ENCODE measurements at places on chromosomes 16 and 17. TPM values are rescaled to one million over a fixed set of nuclear protein-coding genes. Genes with fewer than 3 reads are reported as not detected.
A peak's percentile ranks its signal among the peaks of the same experiment; 100 is the strongest.

The GPRC5C gene
- 10.0 TPM for total RNA-seq

The CHST4 gene
- not detected for total RNA-seq

The KRT25 gene
- total RNA-seq, result not detected

The HID1 gene
- 13.7 TPM for total RNA-seq

The C17orf100 gene
- 2.3 TPM for total RNA-seq

The KRT28 gene
- not detected for total RNA-seq

The CNTROB gene
- total RNA-seq, result 23.4 TPM

The TNRC6C gene
- total RNA-seq, result 23.9 TPM

DNA sequence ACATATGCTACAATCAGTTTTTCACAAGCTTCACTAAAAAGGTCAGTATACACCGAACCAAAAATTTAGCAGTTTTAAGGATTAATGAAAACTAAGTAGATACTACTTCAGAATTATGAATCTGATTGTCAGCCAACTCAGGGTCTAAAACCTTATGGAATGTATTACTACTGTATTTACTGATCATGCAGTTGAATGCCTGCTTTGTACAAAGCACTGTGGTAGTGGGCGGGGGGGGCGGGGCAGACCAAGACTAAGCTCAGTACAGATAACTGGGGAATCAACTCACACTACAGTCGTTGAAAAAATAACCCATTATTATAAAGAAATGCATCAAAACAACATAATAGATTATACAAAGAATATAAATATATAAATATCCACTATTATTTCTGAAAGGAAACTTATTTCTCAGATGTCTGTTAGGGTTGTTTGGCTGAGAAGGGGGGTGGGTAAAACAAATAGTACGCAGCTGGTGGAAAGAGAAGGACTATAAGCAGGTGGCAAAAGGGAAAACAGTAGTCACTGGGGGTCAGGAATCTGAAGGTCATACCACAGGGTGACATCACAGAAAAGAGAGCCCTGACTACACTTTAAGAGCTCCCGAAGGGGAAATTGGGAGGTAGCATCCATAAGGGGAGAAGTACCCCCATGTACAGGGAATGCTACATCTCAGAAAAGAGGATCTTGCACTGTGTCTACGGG, 109.4 kb upstream of the AXIN2 start:
- no peak for DNase-seq

DNA sequence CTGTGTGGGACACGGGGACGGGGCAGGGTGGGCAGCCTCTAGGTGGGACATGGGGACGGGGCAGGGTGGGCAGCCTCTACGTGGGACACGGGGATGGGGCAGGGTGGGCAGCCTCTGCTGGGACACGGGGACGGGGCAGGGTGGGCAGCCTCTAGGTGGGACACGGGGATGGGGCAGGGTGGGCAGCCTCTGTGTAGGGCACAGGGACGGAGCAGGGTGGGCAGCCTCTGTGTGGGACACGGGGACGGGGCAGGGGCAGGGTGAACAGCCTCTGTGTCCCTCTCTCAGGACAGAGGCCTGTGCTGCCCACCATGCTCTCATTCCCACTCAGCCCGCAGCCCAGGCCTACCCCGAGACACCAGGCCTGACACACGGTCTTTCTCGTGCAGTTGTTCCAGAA, 16.9 kb upstream of the MRPL38 start:
- DNase-seq, result no peak

DNA sequence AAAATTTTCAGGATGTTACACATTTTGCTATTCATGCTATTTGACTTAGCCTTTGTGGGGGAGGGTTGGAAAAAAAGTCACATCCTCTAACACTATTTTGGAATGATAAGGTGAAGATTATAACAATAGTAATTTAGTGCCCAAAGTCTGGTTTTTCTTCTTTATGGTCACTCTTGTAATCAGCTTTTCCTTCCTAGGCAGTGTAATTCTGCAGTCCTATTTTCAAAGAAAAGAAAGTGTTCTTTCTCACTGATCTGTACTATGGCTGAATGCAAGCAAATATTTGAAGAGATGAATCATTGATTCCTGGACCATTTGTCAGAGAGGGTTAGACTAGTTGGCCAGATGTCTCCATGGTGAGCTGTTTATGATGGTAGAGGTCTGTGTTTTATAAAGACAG, 8.4 kb downstream of the RSPRY1 start:
- DNase-seq, result no peak

GRCh38 chr17:34579017-34579946, at the start of gene TMEM132E:
TMEM132E (plus strand) TSS chr17:34579582; CDS start chr17:34581077, 1,495 bp downstream.
- peak; percentile 77 for DNase-seq

DNA sequence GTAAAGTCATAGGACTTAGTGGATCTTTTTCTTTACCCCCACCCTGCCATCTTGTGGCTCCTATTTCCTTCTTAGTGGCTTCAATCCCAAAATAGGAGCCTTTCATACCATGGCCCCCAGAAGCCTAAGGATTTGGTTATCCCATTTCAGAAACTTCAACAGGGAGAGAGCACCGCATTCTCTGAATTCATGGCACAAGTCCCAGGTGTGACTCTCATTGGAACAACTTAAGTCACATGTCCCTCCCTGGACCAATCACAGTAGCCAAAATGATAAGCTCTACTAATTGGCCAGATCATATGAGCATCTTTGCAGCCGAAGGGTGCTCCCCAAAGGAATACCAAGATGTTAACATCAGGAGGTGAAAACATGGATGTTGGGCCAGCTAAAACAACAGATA, 43.2 kb downstream of the AXIN2 start:
- DNase-seq, result no peak

DNA sequence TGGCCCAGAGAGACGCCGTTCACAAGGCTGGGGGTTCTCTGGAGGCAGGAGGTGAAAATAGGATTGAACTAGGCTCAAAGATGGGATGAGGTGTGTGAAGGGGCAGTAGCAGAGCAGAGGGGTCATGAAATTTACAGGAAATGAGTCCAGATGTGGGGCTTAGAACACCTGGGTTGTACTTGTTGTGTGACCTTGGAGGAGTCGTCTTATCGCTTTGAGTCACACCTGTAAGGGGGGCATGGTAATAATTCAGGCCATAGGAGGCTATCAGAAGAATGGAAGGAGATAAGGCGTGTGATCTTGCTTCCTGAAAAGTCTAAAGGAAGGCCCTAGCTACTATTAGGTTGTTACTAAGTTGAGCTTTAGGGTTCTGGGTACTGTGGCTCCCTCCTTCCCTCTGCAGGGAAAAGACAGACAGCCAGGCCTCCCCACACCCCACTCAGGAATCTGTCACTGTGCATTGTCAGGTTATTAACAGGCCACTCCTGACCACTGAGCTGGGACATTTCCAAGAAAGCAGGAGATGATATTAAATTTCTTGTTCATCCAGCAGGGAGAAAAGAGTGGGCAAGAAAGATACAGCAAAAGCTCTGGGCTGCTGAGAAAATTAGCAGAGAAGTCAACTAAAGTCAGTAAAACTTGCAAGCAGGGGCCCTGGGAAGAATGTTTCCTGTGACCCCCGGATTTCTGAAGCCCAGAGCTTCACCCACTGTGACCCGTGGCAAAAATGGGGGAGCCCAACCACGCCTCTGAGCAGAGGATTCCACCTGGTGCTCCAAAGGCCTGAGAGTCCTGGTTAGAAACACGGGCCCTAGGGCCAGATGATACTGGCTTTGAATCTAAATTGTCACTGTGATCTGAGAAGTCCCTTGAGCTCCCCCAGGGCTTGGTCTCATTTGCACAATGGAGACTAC, 6.0 kb upstream of the CDC42EP4 start:
- DNase-seq, result no peak

DNA sequence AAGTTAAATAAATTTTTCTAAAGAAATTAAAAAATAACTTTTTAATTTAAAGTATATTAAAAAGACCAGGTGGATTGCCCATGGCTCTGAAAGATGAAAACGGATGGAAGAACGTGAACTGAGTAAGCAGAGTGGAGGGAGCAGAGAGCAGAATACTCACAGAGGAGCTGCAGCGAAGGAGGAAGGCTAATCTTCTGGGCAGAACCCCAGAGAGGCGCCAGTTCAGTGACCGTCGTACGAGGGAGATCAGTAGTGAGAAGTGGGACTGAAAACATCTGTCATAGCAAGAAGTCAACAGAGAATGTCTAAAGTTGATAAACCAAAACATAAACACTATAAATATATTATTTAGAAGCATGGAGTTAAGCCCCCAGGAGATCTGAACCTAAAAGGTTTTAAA, 34.9 kb downstream of the UBE2G1 start:
- no peak for DNase-seq

GRCh38 chr16:58532414-58532813, 17.1 kb downstream of the SETD6 start:
- DNase-seq, result no peak

DNA sequence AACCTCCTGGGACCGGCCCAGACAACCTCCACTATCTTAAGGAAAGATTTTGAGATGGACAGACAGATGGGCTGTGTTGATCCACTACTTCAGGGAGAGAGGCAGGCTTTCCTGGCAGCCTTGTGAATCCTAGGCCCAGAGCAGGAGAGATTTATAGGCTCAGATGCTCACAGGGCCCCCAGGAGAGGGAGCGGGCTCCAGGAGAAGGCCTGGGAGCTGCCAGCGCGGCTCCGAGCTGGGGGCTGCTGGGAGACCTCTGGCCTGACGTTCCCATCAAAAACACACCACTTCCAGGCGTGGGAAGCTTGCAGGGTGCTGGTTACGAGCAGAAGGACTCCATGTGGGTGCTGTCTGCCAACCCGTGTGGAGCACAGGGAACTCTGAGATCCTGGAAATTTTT, 53.2 kb downstream of the MYH11 start:
- no peak for DNase-seq

GRCh38 chr17:11205659-11206058, 35.4 kb upstream of the SHISA6 start:
- DNase-seq, result no peak

DNA sequence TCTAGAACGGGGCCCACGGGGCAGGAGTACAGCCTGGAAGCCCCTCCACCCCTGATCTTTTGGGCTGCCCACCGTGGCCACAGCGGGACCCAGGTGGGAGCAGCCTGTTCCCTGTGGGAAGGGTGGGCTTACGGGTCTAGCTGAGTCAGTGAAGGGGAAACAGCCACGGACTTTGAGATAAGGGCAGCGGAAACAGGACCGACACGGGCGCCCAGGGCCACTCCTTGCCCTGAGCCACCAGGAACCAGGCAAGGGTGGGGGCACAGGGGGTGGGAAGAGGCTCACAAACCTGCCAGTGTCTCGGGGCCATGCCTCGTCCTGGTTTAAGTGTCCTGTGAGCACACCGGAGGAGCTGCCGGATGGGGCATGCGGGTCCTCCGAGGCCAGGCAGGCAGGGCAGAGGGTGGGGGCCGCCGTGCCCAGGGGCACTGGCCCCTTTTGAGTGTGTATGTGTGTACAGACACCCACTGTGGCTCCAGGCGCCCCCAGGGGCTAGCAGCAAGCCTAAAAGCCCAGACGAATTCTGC, 47.6 kb upstream of the PVALEF start:
- DNase-seq, result no peak

- DNase-seq, result peak; percentile 86
Observed at GRCh38 chr17:81702934-81703746, at the start of gene MRPL12. MRPL12 (plus strand) TSS chr17:81703367; CDS start chr17:81703502, 135 bp downstream.

GRCh38 chr16:85664580-85665372, 24.0 kb downstream of the GINS2 start:
- no peak for DNase-seq

DNA sequence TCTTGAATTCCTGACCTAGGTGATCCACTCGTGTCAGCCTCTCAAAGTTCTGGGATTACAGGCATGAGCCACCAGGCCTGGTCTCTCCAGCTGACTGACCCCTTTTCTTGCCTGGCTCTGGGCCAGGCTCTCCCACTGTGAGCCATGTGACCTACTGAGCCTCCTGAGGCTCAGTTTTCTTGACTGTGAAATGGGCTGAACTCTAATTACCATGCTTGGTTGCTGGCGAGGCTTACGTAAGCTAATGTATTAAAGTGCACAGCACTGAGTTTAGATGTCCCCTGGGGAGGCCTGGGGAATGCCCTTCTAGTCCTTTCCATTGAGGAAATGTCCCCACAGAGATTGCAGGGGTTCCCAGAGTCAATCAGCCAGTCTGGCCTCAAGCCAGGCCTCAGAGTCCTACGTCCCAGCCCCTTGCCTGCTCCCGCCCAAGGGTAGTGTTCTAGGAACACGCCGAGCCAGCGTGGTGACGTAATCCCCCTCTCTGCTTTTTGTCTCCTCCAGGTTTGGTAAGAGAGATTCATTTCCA, 45.8 kb upstream of the LGALS9 start:
- DNase-seq, result no peak

DNA sequence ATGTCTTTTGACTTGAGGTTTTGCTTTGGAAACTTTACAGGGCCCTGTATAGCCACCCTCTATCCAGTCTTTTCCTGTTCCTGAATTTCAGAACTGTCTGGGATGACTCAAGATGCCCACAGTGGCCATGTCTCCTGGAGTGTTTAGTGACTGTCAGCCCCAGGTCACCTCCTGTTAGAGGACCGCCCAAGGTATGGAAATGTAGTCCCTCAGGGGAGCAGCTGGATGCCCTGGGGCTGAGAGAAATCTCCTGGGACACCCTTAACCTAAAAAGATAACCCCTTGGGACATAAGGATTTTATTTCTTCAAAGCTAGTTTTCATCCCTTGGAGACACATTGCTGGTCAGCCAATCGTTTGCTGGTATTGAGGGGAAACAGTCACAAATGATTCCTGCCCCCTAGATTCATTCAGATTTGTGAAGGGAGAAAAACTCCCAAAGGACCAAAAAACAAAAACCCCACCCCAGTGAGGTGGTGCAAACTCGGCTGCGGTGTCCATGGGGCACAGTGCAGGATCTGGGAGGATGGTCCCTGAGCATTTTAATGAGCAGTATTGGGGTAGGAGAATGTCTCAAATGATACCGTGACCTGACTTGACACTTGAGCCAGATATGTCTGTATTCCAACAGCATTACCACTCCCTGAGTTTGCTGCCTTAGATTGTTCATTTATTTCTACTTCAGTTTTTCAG, 1.7 kb downstream of the ZNF267 start:
- DNase-seq, result no peak

DNA sequence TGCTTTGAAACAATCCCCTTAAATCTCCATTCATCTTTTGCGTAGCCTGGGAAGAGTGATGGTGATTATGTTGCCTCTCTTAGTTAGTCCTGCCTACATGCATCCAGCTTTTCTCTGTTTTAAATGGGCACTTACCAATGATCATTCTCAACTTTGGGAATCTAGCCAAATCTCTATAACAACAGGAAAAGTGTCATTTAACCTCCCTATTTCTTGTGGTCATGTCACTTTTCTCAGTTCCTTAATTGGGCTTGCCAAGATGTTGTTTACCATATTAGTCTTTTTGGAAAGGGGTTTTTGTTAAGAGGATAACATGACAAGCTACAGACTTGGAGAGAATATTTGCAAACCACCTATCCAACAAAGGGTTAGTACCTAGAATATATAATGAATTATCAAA, 15.6 kb upstream of the CLEC10A start:
- DNase-seq, result no peak

- no peak for DNase-seq
Observed at GRCh38 chr17:64148699-64149098, 18.8 kb upstream of the ERN1 start.

All from occipital lobe (tissue), 3 donors.